ENCODE measurements at places on chromosomes 11 and 22. TPM values are rescaled to one million over a fixed set of nuclear protein-coding genes. Genes with fewer than 3 reads are reported as not detected.

Gene SHISAL1
- total RNA-seq = not detected

Gene PGR
- not detected for total RNA-seq

Gene JHY
- total RNA-seq = 1.3 TPM

Gene TSPAN4
- total RNA-seq = 16.9 TPM

Gene OR2AG1
- not detected for total RNA-seq

Gene OR5T2
- total RNA-seq = not detected

Gene APOBEC3C
- total RNA-seq = 93.1 TPM

Gene ELF5
- not detected for total RNA-seq

Gene MRGPRX4
- total RNA-seq = not detected

Gene PAMR1
- not detected for total RNA-seq

Gene ARHGAP20
- not detected for total RNA-seq

Gene TRIM48
- not detected for total RNA-seq

Gene EIF3L
- 462 TPM for total RNA-seq

Gene EMID1
- total RNA-seq = 0.23 TPM

Gene KRTAP5-2
- not detected for total RNA-seq

Gene RCOR2
- 0.41 TPM for total RNA-seq

Gene TIMM8B
- 72.6 TPM for total RNA-seq

Gene PARVG
- total RNA-seq = 75.6 TPM

Gene FOLR2
- not detected for total RNA-seq

Gene CECR2
- total RNA-seq = not detected

Gene CD3D
- 386 TPM for total RNA-seq

Gene PCF11
- 63.0 TPM for total RNA-seq

Gene HEPHL1
- not detected for total RNA-seq

Gene MN1
- total RNA-seq = 0.09 TPM

Gene SCGB1A1
- total RNA-seq = not detected

Gene TUB
- total RNA-seq = 0.55 TPM

Gene BATF2
- 0.16 TPM for total RNA-seq

Gene MB
- total RNA-seq = 0.67 TPM

Gene OR52A1
- total RNA-seq = not detected

Gene UCP3
- 2.0 TPM for total RNA-seq

Gene C11orf58
- total RNA-seq = 162 TPM

Gene SSTR3
- total RNA-seq = 0.64 TPM

Gene OR8D4
- total RNA-seq = not detected

Gene DRD4
- total RNA-seq = 0.18 TPM

Gene RIC8A
- 110 TPM for total RNA-seq

Gene APOBEC3H
- total RNA-seq = 7.3 TPM

Gene OR51L1
- total RNA-seq = not detected

Gene C11orf87
- not detected for total RNA-seq

Gene TUBA8
- total RNA-seq = 1.8 TPM

Gene CSF2RB
- total RNA-seq = 4.6 TPM

Gene TRIM51
- total RNA-seq = not detected

Gene TMEM25
- 9.5 TPM for total RNA-seq

Gene EPS8L2
- 17.8 TPM for total RNA-seq

Gene GLYAT
- not detected for total RNA-seq

Gene CALCA
- not detected for total RNA-seq

Gene NXPE1
- total RNA-seq = not detected

Gene SCN4B
- total RNA-seq = 0.32 TPM

Gene MS4A12
- total RNA-seq = not detected

Gene TSPO
- total RNA-seq = 127 TPM

Gene CTSF
- total RNA-seq = 0.73 TPM

Measured in activated T-helper 2 cell treated with anti-CD3 and anti-CD28 coated beads, Interferon-gamma antibody, Interleukin-2, Interleukin-4, amounts not matched to agents 10 μg/mL and 5 μg/mL and 100 μg/mL, durations not matched to agents 14 hours and 24 hours and 36 hours (primary cell).